Bone marrow (tissue), 2 donors: ENCODE measurements at places on chromosomes 12 and 14.

- DNase-seq: no peak
Observed at GRCh38 chr12:106084014-106084671, 54.6 kb downstream of the NUAK1 start.

DNA sequence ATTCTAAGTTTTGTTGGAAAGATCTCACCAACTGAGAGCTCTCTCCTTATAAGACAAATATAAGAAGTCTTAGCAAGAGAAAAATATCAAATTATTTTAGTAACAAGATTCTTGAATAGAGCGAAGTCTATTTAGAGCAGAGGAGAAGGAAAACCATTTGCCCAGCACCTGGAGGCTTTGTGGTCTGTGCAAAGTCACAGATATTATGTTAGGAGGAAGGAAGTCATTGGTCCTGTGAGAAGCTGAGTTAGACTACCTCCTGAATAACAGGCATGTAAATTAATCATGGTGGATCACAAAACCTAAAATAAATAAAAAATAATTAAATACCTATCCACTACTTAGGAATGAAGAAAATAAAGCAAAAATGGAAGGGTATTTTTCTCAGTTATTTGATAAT is 38.4 kb upstream of the ATXN7L3B start:
- DNase-seq: no peak

DNA sequence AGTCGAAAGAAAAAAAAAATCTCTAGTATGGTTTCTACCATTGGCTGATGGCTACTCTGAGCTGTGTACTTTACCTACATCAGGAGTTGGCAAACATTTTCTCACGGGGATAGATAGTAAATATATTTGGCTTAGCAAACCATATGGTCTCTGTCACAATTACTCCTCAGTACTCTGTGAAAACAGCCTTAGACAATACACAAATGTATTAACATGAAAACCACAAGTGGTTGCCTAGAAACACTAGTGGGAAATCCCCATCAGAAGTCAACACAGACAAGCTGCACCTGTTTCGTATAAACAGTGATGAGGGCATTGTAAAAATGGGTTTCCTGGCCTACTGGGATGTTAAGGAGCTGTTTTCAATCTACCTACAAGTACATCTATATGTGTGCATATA is 84.6 kb upstream of the NAV3 start:
- no peak for DNase-seq

- DNase-seq: no peak
Observed at GRCh38 chr12:93169536-93169935, 208.2 kb upstream of the NUDT4 start.

- DNase-seq: no peak
Observed at GRCh38 chr14:96748362-96748761, 48.8 kb upstream of the VRK1 start.

- peak; percentile 39 for DNase-seq
Observed at GRCh38 chr12:110102255-110102654, 21.9 kb upstream of the IFT81 start.

DNA sequence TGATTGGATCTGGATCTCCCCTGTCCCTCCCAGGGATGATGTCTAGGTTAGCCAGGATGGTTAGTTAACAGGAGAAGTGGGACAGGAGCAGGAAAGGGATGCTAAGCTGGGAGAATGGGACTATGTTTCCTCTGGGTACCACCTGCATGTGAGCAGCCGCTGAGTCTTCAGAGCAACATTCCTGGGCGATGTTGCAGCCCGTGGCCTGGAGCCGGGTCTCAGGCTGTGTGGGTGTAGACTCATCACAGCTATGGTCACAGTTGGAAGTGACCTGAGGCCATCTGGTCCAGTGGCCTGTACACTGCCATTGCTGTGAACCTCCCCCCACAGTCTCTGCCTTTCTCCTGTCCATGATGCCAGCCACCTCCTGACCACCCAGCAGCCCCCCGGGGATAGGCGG is 422.6 kb downstream of the DPF3 start:
- no peak for DNase-seq

- DNase-seq: no peak
Observed at GRCh38 chr12:66549050-66549389, 129.9 kb downstream of the GRIP1 start.

DNA sequence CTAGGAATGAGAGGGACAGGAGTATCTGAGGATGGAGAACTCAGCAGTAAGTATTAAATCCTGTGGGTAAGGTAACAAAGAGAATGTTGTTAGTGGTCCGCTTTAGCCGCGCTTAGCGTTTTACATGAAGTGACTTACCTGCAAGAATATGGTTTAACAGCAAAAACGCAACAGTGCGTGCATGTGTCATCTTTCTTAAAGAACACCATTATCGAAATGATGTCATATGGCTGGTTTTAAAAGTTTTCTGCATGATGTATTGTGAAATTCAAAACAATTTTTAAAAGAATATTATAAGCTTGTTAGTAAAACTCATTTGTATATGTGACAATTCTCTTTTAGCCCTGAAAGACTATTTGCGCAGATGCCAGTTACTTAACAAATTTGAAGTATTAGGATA is 1.7 kb downstream of the LEMD3 start:
- DNase-seq: no peak

GRCh38 chr12:70083677-70084020 is 159.6 kb upstream of the CNOT2 start:
- DNase-seq: no peak

- DNase-seq: no peak
Observed at GRCh38 chr14:99829450-99829849, 36.2 kb downstream of the EML1 start.
